ENCODE measurements at places on chromosomes 13 and 19. TPM values are rescaled to one million over a fixed set of nuclear protein-coding genes. Genes with fewer than 3 reads are reported as not detected.

Gene COX7A1
- 3,337 TPM for total RNA-seq

Gene TINCR
- total RNA-seq, result not detected

Gene GRK1
- total RNA-seq, result 0.11 TPM

Gene KASH5
- total RNA-seq, result not detected

Gene PTPRS
- total RNA-seq, result 61.0 TPM

Gene BABAM1
- 82.0 TPM for total RNA-seq

Gene ZNF880
- 18.2 TPM for total RNA-seq
